ENCODE measurements at places on chromosomes 13 and 19.

DNA sequence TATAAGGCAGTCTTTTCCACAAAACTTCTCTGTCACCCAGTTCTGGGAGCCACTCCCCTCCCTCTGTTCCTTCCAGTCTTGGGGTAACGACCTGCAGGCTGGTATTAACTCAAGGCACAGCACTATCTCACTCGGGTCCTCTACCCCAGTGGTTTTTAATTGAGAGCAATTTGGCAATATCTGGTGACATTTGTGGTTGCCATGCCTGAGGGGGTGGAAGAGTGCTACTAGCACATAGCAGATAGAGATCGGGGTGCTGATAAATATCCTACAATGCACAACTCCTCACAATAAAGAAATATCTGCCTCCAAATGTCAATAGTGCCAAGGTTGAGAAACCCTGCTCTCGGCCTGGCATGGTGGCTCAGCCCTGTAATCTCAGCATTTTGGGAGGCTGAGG lies 117.7 kb upstream of the ABCC4 start:
- no peak for DNase-seq

DNA sequence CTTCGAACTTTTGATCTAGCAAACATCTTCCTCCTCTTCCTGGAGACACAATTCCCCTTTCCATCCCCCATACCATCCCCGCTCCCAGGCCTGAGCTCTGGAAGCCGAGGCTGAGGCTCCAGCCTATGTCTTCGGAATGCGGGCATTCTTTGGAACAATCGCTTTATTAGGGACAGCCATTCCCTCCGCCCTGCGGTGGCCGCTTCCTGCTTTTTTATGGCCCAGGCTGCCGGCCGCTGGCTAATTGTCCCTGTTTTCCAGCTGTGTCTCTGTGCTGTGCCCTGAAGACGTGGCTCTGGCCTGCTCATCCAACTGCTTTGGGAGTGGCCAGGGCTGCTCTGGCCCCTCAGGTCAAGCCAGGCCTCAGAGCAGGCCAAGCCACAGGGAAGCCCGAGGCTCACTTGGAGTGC lies 2.1 kb upstream of the CDX2 start:
- no peak for DNase-seq

DNA sequence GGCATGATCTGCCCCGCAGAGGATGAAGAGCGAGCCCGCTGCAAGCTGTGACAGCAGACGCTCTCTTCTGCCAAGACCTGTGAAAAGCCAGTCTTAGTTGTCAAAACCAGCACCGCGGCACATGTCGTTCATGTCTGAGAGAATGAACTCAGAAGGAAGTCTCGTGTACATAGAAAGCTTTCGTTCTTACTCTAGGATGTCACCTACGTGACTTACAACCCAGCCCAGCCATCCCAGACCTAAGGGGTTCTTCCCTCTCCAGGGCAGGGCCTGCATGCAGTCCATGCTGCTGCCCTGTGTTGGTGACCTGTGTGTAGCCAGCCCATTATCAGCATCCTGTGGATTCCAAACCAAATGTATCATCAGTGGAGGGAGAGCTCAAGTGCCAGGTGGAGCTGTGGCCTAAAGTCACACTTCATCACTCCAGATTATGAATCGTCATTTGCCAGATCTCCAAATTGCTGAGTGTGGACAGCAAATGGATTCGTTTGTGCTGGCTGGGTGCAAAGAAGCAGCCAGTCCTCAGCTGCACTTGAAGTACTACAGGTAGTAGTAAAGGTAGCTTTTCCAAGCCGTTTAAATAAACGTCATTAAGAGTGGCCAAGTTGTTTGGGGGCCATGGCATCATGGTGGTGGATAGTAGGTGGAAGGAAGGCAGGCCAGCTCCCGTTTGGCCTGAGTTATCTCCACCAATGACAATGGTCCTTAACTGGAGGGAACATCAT lies 73.9 kb upstream of the GPR183 start:
- DNase-seq: peak; percentile 59

- DNase-seq: no peak
Measured at GRCh38 chr19:47005873-47006272, 13.8 kb upstream of the NPAS1 start.

DNA sequence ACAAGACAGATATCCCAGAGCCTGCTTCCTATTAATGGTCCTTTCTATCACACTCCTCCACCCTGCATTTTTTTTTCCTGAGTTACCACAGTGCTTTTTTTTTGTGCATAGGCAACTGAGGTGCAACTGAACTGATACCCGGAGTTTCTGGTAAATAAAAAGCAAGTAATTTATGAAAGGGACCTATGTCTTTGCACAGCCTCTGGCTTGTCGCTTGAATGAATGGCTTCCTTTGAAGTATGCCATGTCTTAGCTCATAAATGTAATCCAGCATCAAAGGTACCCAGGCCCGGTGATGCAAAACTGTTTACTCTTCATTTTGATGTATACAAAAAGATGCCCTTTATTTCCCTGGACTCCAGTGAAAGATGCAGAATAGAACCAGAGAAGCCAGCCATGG lies 31.8 kb downstream of the GSX1 start:
- DNase-seq: no peak

DNA sequence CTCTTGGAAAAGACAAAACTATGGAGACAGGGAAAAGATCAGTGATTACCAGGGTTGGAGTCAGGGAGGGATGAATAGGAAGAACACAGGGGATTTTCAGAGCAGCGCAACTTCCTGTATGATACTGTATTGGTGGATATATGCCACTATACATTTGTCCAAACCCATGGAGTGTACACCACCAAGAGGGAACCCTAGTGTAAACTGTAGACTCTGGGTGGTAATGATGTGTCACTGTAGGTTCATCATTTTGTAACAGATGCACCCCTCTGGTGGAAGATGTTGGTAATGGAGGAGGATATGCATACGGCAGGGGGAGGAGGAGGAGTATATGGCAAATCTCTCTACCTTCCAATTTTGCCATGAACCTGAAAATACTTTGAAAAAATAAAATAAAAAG lies 68.1 kb downstream of the UFM1 start:
- DNase-seq: no peak

DNA sequence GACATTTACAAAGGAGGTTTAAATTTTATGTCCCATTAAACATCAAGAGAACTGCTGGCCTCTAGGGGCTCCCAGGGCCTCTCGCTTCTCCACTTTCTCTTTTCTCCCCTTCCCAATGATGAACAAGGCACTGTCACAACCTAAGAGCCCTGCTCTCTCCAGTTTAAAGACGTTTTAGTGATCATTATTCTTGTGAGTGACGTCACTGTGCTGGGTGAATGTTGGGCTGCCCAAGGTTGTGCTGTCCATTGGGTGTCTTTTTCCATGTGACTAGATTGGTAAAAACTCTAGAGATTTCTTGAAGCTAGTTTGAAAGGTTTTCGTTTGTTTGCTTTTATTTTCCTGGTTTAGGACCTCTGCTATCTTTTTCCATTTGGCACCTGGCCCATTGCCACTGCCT lies 602.6 kb downstream of the PCDH9 start:
- no peak for DNase-seq

- DNase-seq: no peak
Measured at GRCh38 chr13:48641404-48641803, 12.3 kb upstream of the CYSLTR2 start.

GRCh38 chr13:112828082-112828699 lies 138.4 kb downstream of the ATP11A start:
- DNase-seq: no peak

GRCh38 chr13:76925115-76925514 lies 23.2 kb upstream of the ACOD1 start:
- no peak for DNase-seq
